ENCODE measurements at places on chromosomes 12 and 14.
A peak's percentile ranks its signal among the peaks of the same experiment; 100 is the strongest.

- DNase-seq, result peak; percentile 14
These were observed 752 bp downstream of the DACT1 start for GRCh38 chr14:58638231-58639197.

- DNase-seq, result no peak
These were observed 164.1 kb downstream of the ZFP36L1 start for GRCh38 chr14:68628605-68629310.

DNA sequence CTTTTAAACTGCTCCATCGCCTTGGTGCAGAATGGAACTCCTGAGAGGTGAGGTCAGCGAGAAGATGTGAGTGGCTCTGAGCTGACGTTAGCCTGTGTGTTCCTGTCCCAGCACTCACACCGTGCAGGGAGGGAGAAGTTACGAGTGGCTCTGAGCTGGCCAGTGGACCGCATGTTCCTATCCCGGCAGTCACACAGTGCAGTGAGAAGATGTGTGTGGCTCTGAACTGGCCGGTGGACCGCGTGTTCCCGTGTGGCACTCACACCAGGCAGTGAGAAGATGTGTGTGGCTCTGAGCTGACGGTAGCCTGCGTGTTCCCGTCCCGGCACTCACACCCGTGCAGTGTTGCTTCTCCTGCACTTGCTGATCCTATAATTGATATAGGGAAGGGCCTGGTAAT lies 59.9 kb downstream of the VCPKMT start:
- no peak for DNase-seq

GRCh38 chr14:64602826-64603225 lies 53.1 kb downstream of the PPP1R36 start:
- no peak for DNase-seq

DNA sequence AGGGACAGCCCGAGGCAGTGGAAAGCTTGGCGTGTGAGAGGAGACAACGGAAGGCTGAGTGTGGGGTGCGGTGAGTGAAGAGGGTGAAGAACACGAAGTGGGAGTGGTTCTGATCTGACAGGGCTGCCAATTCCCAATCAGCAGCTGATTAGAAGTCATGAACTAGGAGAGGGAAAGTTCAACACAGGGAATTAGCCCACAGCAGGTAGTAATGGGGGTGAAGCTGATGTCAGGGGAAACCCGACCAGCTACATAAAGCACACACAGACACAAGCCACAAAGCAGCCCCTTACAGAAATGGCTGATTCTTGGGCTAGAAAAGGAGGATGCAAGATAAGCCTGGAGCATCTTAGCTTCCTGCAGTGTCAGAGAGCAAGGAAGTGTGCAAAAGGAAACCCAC lies 47.5 kb upstream of the TCL1A start:
- DNase-seq, result no peak

DNA sequence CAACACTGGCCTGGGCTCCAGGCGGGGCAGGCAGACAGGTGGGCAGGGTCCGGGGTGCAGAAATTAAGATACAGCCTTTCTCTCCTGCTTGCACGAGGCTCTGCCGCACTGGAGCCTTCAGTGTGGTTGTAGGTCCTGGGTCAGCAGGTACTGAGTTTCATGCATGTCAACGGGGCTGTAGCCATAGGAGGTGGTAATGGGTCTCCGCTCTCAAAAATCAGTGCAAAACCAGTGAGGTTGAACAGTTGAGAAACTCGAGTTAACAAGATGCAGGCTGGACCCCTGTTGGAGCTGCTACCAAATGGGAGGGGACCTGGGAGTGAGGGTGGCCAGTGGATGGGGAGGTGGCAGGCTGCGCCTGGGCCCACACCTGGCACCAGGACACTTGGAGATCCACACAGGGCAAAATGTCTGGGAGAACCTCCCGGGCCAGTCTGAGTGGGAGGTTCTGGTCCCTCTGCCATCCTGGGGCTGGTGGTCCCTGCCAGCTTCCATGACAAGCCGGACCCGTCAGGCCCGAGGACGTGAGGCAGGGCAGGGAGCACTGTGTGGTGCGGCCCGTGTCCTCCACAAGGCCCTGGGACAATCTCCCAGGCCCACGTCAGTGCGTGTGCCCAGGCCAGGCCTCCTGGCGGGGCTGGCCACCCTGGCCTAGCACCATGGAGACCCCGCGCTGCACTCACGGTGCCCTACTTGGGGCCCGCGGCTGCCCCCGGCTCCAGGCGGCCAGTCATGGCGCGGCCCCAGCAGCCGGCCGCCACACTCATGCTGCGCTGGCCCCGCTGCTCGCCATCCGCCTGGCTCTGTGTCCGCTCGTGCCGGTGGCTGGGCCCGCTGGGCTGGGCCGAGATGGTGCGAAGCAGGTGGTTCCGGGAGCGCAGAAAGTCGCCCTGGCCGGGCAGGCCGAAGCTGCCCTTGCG lies 5.1 kb downstream of the ARL6IP4 start:
- DNase-seq, result no peak

DNA sequence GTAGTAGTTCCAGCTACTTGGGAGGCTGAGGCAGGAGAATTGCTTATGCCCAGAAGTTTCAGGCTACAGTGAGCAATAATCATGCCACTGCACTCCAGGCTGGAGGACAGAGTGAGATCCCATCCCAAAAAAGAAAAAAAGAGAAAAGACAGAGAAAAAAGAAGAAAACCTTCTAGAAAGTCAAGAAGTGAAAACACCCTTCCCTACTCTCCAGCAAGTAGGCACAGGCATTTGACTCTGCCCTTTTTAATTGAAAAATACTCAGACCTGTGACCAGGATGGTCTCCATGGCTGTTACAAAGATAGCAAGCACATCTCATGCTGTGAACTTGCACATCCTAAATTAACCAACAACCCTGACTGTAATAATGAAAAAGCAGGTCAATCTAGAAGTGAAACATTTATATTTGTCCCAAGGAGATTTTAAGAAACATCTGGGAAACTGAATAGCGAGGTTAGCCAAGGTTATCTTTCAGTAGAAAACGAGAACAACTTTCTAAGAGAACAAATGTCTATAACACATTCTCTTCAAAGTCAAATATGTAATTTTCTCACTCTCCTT lies 2.0 kb downstream of the TMTC1 start:
- no peak for DNase-seq

DNA sequence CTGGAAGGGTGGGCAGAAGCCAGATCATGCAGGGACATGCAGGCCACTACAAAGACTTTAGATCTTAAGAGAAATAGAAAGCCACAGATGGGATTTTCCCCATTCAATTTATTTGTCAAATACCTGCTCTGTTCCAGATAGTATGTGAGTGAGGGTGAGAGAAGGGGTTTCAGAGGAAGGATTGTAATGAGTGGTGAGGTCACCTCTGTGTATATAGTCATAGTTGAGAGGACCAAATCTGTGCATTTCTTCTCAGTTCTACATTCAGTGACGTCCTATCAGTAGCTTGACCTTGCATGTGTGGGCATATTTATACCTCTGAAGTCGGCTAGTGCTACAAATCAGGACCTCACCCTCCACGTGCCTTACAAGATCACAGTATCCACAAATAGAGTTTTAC lies 31.2 kb upstream of the RBM19 start:
- DNase-seq, result no peak

DNA sequence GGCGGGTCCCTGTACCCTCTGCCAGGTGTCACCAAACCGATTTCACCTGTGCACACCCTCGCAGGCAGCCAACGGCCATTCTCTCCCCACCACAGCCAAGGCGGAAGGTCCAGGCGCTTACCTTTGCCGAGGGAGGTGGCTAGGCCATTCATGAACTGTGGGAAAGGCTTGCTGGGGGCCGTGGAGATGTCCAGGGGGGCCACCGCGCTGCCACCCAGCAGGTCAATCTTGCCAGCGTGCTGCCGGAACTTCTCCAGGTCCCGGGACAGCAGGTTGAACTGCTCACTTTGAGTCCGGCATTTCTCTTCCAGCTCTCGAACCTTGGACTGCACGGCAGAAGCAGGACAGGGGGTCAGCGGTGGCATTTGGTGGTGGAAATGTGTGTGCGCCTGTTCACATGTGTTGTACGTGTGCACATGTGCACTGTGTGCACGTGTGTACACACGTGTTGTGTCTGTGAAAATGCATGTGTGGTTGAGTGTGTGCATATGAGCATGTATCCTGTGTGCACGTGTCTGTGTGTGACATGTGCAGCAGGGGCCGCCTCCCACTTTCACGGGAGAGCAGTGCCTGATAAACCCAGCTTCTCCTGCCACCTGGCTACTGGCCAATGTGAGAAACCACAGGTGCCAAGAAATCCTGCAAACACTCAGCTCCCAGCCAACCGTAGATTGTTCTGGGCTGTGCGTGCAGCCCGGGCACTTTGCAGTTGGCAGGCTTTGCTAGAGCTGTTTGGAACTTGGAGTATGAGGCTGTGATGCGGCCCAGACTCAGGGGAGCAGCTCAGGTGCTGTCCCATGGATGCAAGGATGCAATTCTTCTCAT lies 118.9 kb downstream of the PIWIL1 start:
- no peak for DNase-seq

DNA sequence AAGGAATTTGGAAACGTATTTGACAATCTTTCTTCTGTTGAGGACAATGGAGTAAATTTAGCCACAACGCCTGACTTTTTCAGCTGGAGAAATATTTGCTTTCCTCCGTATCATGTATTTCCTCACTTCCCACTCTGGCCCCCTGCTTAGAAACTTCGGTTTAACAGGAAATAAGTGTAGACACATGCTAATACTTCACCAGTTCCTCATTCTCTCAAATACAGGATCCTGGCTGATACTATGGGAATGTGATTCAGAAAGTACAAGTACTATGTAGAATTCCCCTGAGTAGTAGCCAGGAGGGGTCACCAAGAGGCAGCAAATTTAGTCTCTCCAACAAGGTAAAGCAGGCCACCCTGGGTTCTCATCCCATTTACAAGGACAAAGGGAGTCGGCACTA lies 58.0 kb downstream of the FAR2 start:
- no peak for DNase-seq

- no peak for DNase-seq
These were observed 46.5 kb downstream of the CAND1 start for GRCh38 chr12:67315661-67316060.

DNA sequence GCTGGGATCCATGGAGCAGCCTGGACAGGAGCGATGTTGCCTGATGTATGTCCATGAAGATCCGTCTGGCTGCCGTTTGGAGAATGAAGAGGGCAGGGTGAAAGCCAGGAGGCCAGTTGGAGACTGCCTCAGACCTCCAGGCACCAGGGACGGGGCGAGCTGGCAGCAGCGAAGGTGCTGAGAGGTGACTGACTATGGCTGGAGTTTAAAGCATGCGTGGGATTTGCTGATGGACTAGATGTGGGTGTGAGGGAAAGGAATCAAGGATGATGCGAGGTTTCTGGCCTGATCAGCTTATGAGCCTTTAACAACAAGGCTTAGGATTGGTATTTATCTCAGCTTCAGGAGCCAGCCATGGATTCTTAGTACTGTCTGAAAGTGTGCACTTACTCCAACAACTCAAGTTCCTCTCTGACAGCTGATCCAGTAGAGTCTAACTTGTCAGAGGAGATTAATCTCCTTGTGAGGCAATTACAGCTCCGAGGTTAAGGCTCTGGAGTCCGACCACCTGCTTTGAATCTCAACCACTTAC lies 49.4 kb downstream of the DYNC1H1 start:
- DNase-seq, result no peak

GRCh38 chr14:102545461-102546265 lies 36.1 kb upstream of the ANKRD9 start:
- no peak for DNase-seq

DNA sequence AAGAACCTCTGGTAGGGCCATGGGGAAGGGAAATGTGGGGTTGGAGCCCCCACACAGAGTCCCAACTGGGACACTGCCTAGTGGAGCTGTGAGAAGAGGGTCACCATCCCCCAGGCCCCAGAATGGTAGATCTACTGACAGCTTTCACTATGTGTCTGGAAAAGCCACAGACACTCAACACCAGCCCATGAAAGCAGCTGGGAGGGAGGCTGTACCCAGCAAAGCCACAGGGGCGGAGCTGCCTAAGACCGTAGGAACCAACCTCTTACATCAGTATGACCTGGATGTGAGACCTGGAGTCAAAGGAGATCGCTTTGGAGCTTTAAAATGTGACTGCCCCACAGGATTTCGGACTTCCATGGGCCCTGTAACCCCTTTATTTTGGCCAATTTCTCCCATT lies 97.8 kb downstream of the HMGA2 start:
- no peak for DNase-seq

GRCh38 chr12:2686280-2686646 lies 108.5 kb upstream of the FKBP4 start:
- no peak for DNase-seq

DNA sequence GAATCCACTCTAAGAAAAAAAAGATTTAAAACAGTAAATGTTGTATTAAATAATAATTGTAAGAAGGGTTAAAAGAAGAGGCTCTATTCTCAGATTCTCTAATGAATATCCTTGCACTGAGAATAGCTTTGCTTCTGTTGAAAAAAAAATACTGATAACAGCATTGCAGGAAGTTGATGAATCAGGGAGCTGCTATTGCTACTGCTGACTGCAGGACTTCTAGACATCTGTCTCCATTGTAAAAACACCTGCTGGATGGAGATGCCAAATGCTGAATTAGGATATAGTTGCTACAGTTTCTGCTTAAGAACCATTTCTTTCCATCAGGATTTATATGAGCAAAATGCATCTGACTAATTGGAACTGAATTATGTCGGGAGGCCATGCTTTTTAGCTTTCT lies 50.3 kb upstream of the ANP32D start:
- DNase-seq, result no peak

- no peak for DNase-seq
These were observed 120.9 kb upstream of the BCL2L14 start for GRCh38 chr12:11949738-11950411.

GRCh38 chr12:87196321-87196720 lies 832.9 kb downstream of the C12orf50 start:
- no peak for DNase-seq

DNA sequence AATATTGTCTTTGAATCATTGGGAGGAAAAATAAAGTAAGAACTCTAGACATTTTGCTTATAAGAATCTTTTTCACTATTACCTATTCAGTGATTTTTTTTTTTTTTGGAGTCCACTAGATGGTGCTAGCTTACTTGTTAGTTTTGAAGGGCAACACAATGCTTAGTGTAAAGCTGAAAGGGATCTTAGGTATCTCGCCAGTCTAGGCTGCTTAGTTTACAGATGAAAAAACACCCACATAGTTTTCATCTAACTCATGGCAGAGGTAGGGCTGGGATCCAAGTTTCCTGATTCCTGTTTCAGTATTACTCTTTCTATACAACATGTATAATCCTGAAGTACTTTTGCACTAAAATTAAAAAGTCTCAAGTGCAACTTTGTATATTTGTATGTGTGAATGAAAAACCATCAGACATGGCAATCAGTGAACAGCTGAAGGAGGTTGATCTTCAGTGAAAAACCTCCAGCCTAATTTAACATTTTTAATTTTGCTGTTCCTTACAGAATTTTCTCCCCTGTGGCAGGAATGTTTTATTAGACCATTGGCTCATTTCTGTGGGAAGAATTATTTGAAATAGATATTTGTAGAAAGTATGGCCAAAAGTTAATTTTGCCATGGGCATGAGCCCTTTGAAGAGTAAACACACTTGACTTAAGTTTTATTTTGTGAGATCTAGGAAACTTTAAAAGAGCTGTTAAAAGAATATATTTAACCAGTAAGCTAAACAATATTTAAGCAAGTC lies 40.7 kb downstream of the LRRIQ1 start:
- no peak for DNase-seq

- DNase-seq, result no peak
These were observed 301.7 kb downstream of the KCNH5 start for GRCh38 chr14:62743560-62743959.
